ENCODE measurements at places on chromosomes 7 and 10.
A peak's percentile ranks its signal among the peaks of the same experiment; 100 is the strongest.

GRCh38 chr10:132532749-132533560 is 4.6 kb upstream of the INPP5A start:
- no peak for DNase-seq

GRCh38 chr10:77575271-77576006 is 62.2 kb downstream of the KCNMA1 start:
- no peak for DNase-seq

DNA sequence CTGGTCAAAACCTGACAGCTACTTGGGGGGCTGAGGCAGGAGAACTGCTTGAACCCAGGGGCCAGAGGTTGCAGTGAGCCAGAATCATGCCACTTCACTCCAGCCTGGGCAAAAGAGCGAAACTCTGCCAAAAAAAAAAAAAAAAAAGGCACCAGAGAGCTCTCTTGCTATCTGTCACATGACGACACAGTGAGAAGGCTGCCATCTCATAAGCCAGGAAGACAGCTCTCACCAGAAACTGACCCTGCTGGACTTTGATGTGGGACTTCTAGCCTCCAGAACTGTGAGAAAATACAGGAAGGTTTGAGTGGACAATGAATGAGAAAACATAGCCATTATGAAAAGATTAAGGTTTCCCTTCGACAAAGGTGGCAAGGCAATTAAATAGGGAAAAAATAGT is 51.1 kb upstream of the KCNIP2 start:
- no peak for DNase-seq

DNA sequence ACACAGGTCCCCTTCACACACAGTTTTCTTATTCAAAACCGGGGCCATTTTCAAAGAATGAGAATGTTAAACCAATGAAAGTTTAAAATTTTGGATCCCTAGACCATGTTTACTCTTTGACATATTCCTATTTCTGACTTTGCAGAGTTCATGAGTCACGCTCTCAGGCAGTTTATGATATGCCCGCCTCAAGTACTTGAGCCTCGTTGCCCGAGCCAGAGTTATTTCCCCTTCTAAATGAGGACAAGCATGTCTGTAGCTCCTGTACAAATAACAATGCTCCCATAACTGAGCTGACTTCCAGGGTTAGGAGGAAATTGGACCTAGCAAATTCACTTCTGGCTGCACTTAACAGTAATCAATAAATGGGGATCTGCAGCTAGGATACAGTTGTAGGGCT is 87.9 kb upstream of the PDE1C start:
- no peak for DNase-seq

GRCh38 chr7:22821702-22822485 is 755 bp downstream of the TOMM7 start:
- peak; percentile 13 for DNase-seq

DNA sequence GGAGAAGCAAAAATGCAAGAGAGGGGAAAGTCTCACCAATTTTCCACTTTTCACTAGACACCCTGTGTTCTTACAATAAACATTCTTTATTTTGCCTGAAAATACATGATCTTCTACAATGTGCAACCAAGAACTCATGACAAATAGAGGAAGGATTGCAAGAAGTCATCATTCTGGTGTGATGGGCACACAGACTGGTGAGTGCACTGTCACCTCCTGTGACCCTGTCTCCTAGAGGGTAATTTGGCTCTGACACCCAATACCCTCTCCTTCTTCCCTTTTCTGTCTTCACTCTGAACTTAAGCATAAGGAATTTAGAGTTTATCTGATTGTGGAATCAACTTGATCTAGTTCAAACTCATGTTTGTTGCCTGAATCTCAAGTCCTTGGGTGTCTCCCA is 153.7 kb downstream of the SH2D4B start:
- DNase-seq = no peak

- DNase-seq = no peak
Measured at GRCh38 chr7:21538936-21539495, 3.8 kb upstream of the DNAH11 start.

- DNase-seq = no peak
Measured at GRCh38 chr10:62045765-62046521, 144.4 kb downstream of the ARID5B start.

- no peak for DNase-seq
Measured at GRCh38 chr7:155698633-155699032, 54.2 kb downstream of the RBM33 start.

DNA sequence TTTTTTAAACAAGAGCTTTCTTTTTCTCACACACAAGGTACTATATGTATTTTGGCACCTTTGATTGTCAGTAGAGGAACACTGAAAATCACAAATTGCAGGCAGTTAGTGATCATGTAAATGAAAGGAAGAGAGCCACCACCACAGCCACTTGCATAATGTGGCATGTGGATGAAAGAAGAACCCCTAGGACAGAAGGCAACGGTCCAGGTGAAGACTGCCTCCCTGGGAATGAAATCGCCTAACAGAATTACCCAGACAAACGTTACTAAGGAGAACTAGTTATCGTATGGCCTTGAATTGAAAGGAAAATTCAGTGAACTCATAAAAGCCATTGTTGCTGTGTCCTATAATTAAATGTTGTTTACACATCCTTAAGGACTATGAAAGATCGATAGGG is 41.2 kb upstream of the PTPRZ1 start:
- no peak for DNase-seq

DNA sequence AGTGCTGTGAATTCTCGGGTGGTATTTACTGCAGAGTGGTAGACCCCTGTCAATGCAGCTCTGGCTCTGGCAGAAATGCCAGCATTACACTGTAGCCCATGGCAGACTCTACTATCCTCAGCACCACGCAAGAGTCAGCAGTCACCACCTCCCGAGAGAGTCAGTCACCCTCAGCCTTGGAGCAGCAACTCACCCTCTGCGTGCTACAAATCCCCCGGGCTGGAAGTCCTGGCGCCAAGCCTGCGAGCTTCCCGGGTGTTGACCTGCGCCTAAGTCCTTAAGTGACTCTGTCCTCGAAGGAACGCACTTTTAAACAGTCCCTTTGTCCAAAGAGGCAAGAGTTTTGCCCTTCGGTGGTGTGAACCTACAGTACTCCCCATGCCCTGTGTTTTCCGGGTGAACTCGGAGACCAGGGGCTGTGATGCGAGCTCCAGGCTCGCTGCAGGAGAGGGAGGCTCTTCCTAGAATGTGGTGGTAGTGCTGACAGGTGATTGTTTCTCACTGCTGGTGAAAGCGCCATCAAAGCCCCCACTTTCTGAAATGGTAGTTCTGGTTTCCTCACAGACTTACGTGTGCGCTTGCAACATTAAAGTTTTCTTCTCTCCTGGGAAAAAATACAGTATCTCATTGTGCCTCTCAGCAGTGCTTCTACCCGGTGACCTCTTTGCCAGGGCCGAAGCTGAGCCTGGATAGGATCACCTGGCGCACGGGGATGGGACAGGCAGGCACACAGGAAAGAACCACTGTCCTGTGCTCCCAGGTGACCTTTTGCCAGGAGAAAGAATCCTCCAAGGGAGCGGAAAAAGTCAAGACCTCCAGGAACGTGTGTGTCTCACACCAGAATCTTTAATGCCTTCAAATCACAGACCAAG is 33.1 kb upstream of the MBL2 start:
- no peak for DNase-seq

GRCh38 chr10:132659206-132660091 is 121.9 kb downstream of the INPP5A start:
- no peak for DNase-seq

DNA sequence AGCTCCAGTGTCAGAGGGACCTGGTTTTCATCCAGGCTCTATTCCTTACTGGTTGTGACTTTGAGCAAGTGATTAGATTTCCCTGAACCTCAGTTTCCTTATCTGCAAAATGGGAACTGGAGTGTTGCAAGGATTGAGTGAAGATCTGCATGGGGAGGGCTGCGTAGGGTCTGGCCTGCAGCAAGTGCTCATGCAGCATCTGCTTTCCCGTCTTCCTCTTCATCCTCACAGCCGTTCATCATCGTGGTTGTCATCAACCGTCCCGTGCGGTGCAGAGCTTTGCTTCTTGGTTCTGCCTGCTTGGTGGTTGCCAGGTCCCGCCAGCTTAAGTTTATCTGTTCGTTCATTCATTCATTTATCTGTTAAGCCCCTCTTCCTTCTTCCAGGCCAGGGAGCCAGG is 135.0 kb downstream of the GRK5 start:
- no peak for DNase-seq

GRCh38 chr7:29565982-29566746 is 2.5 kb downstream of the PRR15 start:
- peak; percentile 6 for DNase-seq

- DNase-seq = no peak
Measured at GRCh38 chr10:109587366-109587765, 335.9 kb downstream of the XPNPEP1 start.

GRCh38 chr7:123126691-123127090 is 73.1 kb downstream of the SLC13A1 start:
- DNase-seq = no peak

DNA sequence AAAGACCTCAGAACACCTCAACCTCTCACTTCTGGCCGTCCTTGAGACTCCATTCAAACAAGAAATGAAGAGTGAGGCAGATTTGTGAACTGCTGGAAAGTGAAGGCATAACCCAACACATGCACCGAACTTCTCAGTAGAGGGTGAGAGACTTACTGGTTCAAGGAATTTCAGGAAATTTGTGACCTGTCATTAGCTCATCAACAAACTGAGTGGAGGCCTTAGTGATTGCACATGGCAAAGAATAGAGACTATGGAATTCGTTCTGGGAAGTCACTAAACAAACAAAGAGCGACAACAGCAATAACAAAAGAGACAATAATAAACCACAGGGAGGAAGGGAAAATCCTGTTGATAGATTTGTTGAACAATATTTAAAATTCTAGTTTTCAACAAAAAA is 125.0 kb upstream of the AKR1E2 start:
- DNase-seq = no peak

DNA sequence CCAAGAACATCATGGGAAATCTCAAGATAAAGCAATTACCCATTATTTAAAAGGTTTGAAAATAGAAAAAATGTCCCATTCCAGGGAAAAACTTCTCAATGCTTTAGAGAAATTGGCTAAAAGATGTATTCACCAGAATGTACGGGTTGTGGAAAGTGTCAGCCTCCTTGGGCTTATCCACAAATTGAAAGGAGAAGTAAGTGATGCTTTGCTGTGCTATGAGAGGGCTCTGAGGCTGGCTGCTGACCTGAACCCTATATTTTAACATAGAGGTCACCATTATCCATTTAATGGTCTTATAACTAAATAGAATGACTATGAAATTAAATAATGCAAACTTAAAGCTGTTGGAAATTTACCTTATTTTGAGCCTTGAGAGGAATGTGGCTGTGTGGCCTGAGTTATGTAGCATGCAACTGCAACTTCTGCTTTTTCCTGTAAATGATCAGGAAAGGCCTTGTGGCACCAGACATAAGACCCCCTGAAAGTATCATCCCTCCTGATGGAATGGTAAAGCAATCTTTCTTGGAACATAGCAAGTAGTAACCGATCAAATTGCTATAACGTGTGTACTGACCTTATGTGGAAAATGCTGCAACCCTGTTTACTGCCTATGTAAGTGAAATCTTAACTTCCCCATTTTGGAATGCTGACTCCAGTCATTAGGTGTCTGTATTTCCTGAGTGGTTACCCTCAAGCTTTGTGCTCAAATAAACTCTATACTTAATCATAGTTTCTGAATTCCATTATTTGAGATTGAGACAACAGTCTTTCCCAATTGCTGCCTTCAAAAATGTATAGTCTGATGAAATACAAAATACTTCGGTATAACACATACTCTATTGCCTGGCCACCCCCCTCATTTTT is 6.9 kb downstream of the IFIT1B start:
- DNase-seq = no peak

DNA sequence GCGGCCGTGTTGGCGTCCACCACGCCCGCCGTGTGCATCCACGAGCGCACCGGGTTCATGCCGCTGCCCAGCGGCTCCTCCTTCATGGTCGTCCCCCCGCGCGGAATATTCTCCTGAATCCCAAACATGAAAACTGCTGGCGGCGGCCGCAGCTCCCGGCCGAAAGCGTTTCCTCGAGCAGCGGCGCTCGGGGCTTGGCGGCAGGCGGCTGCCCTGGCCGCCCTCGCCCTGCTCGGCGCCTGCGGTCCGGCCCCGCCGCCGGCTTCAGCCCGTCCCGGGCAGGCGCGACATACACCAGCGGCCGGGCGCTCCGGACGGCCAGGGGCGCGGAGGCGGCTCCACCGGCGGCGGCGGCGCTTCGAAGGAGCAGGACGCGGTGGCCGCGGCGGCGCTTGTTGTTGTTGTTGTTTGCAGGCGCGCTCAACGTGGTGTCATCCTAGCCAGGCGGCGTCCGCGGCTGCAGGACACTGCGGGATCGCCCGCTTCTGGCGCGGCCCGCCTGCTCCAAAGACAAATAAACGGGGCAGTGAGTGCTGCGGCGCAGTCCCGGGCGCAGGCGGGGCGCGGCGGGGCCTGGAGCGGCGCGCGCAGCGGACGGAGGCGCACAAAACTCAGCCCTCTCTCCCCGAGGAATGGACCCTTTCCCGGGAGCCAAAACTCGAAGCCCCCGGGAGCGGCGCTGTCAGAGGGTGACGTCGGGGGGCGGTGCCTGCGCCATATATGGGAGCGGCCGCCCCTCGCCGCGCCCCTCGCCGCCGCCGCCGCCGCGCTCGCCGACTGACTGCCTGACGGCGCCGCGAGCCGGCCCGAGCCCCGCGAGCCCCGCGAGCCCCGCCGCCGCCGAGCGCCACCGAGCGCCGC is at the start of gene EBF3:
Gene EBF3 (minus strand): TSS at position 634 of the 861 bp plus-strand sequence. CDS start 506 bp downstream, at position 128.
- DNase-seq = peak; percentile 51

DNA sequence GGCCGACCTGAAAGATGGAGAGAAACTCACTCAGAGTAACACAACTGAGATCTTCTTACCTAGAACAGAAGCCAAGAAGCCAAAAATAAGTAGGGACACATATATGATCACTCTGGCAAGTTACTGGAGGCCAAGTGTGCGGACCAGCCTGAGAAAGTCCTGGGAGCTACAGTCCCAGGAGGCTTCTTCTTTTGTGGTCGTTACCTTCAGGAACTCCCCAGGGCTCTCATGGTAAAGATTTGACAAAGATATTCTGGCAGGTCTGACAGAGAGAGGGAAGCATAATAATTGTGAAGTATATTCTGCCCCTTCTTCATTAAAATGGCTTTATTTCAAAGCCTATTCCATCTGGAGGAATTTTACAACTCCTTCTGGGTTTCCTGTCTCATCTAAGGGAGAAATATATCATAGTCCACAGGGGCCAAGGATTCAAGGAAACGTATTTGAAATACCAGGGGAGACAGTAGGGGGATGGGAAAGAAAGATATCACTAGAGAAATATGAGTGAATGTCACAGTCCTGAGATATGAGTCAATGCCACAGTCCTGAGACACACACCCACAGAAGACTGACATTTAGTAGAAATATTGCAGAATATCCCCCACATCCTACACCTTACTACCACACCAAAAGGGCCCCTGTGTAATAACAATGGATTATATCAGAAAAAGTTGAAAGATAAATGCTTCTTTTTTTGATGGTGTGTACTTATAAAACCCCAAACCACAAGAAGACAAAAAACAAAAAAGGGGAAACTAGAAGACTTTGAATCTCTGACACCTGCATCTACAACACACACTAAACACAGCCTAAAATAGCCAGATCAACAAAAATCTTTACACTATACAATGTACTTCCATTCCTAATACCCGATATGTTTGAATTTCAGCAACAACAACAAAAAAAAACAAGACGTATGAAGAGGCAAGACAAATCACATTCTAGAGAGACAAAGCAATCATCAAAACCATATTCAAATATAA is 594.2 kb upstream of the NRG3 start:
- DNase-seq = no peak
